ENCODE measurements at places on chromosomes 6 and 20.

DNA sequence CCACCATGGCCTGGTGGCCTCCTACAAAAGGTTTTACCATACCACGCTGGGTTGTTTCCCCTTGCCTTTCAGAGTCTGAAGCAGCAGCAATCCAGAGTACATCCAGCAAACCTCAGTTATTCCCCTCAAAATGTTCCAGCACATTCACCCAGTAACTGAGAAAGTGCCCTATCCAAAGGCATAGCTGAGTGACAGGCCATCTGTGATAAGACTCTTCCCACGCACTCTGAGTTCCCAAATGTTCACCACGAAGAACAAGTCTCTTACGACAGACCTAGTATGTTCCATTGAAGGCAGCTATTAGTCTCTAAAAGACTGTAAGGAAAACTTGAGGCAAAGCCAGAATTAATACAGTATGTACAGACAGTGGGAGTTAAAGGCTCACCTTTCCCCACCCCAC is 31.6 kb upstream of the C20orf144 start:
- DNase-seq, result no peak

GRCh38 chr6:108175176-108175591 is 9.4 kb downstream of the NR2E1 start:
- no peak for DNase-seq

- DNase-seq, result no peak
These were observed 118.4 kb downstream of the MYLK4 start for GRCh38 chr6:2632368-2632767.

- no peak for DNase-seq
These were observed 11.0 kb downstream of the TBPL1 start for GRCh38 chr6:133964052-133964451.

GRCh38 chr6:55180258-55180657 is 5.9 kb downstream of the HCRTR2 start:
- no peak for DNase-seq

DNA sequence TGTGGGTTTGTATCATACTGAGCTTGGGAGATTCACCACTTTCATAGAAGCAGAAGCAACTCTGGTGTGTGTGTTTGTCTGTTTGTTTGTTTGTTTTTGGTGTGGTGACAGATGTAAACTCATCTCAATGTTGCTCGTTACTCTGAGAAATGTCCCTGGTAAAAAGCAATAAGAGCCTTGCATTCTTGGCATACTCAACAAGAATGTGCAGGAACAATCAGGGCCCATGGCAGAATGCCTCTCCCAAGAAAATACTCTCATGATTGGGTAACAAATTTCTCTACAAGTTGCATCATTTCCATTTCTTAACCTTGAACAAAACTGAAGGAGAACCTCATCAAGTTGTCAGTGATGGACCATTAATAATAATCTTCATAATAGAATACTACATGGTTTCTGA is 43.0 kb upstream of the PKHD1 start:
- DNase-seq, result no peak

Measured in glutamatergic neuron (in vitro differentiated cells).